Activated naive CD4-positive, alpha-beta T cell treated with Interleukin-2 at 50 U/mL for 16 hours (primary cell): ENCODE measurements at places on chromosomes 6 and 20.

GRCh38 chr6:147561726-147562125 lies 53.2 kb downstream of the SAMD5 start:
- no peak for DNase-seq

GRCh38 chr6:23305325-23305943 lies 736.1 kb downstream of the HDGFL1 start:
- no peak for DNase-seq

DNA sequence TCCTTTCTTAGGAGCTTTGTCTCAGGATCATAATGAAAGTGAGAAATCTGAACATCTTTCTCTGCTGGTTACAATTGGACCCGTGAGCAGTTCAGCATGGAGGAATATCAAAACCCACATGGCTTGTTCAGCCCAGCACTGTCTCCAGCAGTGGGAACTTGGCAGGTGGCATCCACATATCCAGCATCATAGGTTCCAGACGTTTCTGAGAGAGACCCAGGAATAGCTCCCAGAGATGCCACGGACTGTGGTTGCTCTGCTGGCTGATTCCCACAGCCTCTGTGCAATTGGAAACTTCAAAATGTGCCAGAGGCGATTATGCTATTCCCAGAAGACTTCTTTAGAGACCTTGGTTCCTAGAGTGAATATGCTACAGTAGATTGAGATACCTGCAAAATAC lies 76.4 kb downstream of the PHACTR2 start:
- DNase-seq: no peak

DNA sequence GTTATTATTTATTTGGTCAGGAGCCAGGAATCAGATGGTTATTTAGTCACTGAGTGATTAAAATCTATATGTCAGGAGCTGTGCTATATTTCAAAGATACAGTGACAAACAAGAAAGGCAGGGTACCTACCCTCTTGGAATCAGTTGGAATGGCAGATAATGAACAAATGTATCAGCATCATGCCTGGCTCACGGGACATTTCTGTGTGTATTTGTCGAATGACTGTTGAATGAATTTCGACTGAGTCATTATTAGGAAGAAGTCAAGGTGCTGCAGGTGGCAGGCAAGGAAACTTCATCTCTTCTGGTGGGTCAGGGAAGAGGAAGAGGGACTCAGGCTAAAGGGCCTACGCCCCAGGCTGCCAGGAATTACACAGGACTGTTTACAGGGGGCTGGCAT lies 13.6 kb downstream of the PKIG start:
- no peak for DNase-seq
